ENCODE measurements at places on chromosomes 13 and 19. TPM values are rescaled to one million over a fixed set of nuclear protein-coding genes. Genes with fewer than 3 reads are reported as not detected.

GRCh38 chr19:50500060-50500752 lies 10.8 kb downstream of the JOSD2 start:
- no peak for DNase-seq
- no peak overlapping the region for H3K4me3 ChIP-seq
- no peaks in the 10 kb centered on the region for H3K4me1 ChIP-seq
- H3K27me3 ChIP-seq = no peaks in the 10 kb centered on the region
- H3K36me3 ChIP-seq = no peaks in the 10 kb centered on the region

Gene CLEC11A
- 2.4 TPM for polyA plus RNA-seq

Gene FBXW9
- polyA plus RNA-seq = 4.9 TPM

GRCh38 chr13:113971471-113972231 lies 2.2 kb downstream of the C13orf46 start:
- no peaks in the 10 kb centered on the region for H3K36me3 ChIP-seq
- no peaks in the 10 kb centered on the region for H3K4me1 ChIP-seq
- no peaks in the 10 kb centered on the region for H3K27me3 ChIP-seq
- H3K27ac ChIP-seq = no peak overlapping the region
- no peak overlapping the region for H3K4me3 ChIP-seq
- DNase-seq = no peak

GRCh38 chr13:96091164-96092117 lies 1.5 kb downstream of the HS6ST3 start:
- H3K36me3 ChIP-seq = no peaks in the 10 kb centered on the region
- DNase-seq = no peak
- no peaks in the 10 kb centered on the region for H3K4me1 ChIP-seq

- H3K27me3 ChIP-seq = no peaks in the 10 kb centered on the region
- no peak overlapping the region for H3K4me3 ChIP-seq
Observed at GRCh38 chr19:18017275-18018083, 9.5 kb downstream of the ARRDC2 start.

- H3K27ac ChIP-seq = no peak overlapping the region
- no peaks in the 10 kb centered on the region for H3K36me3 ChIP-seq
- no peak overlapping the region for H3K4me3 ChIP-seq
- H3K27me3 ChIP-seq = peaks cover 4% of the 10 kb centered on the region
- no peak for DNase-seq
- H3K4me1 ChIP-seq = peaks cover 12% of the 10 kb centered on the region
Observed at GRCh38 chr19:50729894-50730293, 6.7 kb downstream of the CLEC11A start.

Gene RABAC1
- 187 TPM for polyA plus RNA-seq

DNA sequence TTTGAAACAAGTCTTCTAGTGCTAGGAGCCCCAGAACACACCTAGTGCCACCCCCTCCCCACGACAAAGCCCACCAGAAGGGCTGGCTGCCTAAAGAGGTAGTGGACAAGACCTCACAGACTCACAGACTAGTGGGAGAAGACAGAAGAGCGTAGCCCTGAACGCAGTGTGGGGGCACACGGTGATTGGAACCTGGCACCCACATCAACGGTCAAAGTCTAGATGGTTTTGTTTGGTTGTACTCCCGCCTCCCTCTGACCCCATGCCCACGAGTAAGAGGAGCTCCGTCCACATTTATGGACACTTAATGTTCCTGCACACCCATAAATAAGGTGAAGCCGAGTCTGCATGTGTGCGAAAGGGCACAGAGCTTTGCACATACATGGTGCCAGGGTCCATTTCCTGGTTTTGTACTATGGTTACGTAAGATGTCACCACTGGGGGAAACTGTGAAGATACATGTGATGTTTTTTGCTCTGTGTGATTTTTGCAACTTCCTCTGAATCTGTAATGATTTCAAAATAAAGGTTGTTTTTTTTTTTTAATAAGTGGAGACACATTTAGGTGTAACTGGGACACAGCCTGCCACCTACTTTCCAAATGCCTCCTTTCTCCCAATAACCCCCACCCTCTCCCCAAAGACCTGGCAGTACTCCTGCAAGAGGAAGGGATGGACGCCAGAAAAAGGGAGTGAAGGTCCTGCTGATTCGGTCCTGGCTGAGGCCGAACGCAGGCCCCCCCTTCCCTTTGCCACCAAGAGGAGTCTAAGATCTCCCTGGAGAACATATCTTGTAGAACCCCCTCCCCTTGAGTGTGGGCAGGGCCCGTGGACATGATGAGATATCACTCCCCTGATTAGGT lies 72.8 kb downstream of the GNG7 start:
- peak overlapping the region; percentile 11 for H3K4me3 ChIP-seq
- H3K27me3 ChIP-seq = no peaks in the 10 kb centered on the region
- H3K4me1 ChIP-seq = peaks cover 15% of the 10 kb centered on the region
- no peak overlapping the region for H3K27ac ChIP-seq

- no peak overlapping the region for H3K4me3 ChIP-seq
- H3K27me3 ChIP-seq = no peaks in the 10 kb centered on the region
- DNase-seq = no peak
- no peaks in the 10 kb centered on the region for H3K4me1 ChIP-seq
- H3K27ac ChIP-seq = no peak overlapping the region
Observed at GRCh38 chr19:49999371-50000010, 25.7 kb downstream of the VRK3 start.

GRCh38 chr13:41495044-41495443 lies 37.7 kb downstream of the RGCC start:
- no peak for DNase-seq
- H3K4me1 ChIP-seq = peaks cover 25% of the 10 kb centered on the region
- H3K4me3 ChIP-seq = no peak overlapping the region

GRCh38 chr19:38928391-38929001 lies 2.1 kb downstream of the SARS2 start:
- DNase-seq = no peak
- no peaks in the 10 kb centered on the region for H3K36me3 ChIP-seq
- H3K4me3 ChIP-seq = no peak overlapping the region

GRCh38 chr19:31911577-31911976 lies 433.8 kb upstream of the ZNF507 start:
- no peak overlapping the region for H3K27ac ChIP-seq
- H3K4me1 ChIP-seq = no peaks in the 10 kb centered on the region
- no peaks in the 10 kb centered on the region for H3K27me3 ChIP-seq
- no peak overlapping the region for H3K4me3 ChIP-seq

GRCh38 chr13:75800545-75800944 lies 164.4 kb downstream of the LMO7 start:
- H3K4me3 ChIP-seq = no peak overlapping the region
- peaks cover 34% of the 10 kb centered on the region for H3K4me1 ChIP-seq
- H3K36me3 ChIP-seq = peaks cover 13% of the 10 kb centered on the region
- no peak overlapping the region for H3K27ac ChIP-seq
- DNase-seq = no peak

DNA sequence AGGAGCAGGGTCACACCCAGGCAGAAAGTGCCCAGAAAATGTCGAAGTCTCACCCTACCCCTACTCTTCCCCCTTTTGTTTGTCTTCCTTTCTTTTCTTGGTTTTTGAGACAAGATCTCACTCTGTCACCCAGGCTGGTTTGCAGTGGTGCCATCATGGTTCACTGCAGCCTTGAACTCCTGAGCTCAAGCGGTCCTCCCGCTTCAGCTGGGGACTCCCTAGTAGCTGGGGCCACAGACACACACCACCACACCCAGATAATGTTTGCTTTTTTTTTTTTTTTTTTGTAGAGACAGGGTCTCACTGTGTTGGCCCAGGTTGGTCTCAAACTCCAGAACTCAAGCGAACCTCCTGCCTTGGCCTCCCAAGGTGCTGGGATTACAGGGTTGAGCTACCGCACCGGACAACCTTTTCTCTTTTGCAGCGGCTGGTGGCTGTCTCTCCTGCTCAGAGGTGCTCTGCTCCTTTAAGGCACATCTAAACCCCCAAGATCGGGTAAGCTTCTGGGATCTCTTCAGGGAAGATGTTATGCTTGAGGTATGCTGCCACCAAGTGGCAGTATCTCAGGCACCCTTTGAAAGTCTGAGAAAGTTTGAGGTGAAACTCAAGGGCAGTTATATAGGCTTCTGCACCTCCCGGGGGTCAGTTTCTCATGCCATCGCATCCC lies 22.4 kb upstream of the EBI3 start:
- H3K36me3 ChIP-seq = no peaks in the 10 kb centered on the region
- DNase-seq = no peak
- H3K27me3 ChIP-seq = no peaks in the 10 kb centered on the region
- no peaks in the 10 kb centered on the region for H3K4me1 ChIP-seq
- no peak overlapping the region for H3K27ac ChIP-seq
- no peak overlapping the region for H3K4me3 ChIP-seq

Gene TNFSF13B
- 7.8 TPM for polyA plus RNA-seq

- H3K4me1 ChIP-seq = no peaks in the 10 kb centered on the region
- no peak overlapping the region for H3K27ac ChIP-seq
- no peaks in the 10 kb centered on the region for H3K27me3 ChIP-seq
- no peak overlapping the region for H3K4me3 ChIP-seq
Observed at GRCh38 chr13:60509601-60510386, 112.8 kb downstream of the TDRD3 start.

Gene SEMA6B
- polyA plus RNA-seq = not detected

Gene DNAAF3
- not detected for polyA plus RNA-seq

DNA sequence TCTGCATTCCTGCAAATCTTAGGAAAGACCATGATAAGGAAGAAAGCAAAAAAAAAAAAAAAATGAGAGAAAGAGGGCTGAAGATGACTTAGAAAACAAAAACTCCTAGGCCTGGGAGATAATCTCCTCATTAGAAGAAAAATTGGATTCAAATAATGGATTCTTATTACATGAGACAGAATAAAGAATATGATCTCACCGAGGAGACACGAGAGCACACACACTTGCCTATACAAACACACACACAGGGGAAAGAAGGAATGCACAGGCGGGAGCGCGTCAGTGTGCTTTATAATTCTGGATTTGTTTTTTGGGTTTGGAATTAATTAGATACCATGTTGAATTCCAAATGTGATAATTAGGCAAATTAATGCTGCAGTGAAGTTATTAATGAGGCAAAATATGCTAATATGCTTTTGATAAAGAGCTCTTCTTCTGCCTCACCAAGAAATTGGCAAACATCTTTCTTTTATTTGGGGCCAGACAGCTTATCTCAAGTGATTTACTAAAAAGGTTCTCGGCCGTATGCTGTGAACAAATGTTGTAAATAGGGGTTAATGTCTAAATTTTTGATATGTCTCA lies 36.1 kb upstream of the PCDH8 start:
- DNase-seq = no peak
- H3K36me3 ChIP-seq = no peaks in the 10 kb centered on the region
- H3K27me3 ChIP-seq = no peaks in the 10 kb centered on the region
- H3K27ac ChIP-seq = no peak overlapping the region
- no peaks in the 10 kb centered on the region for H3K4me1 ChIP-seq

- no peak overlapping the region for H3K27ac ChIP-seq
- no peaks in the 10 kb centered on the region for H3K36me3 ChIP-seq
- no peaks in the 10 kb centered on the region for H3K27me3 ChIP-seq
- no peak overlapping the region for H3K4me3 ChIP-seq
Observed at GRCh38 chr13:60351326-60351725, 45.7 kb upstream of the TDRD3 start.

Gene TLE6
- 0.52 TPM for polyA plus RNA-seq

DNA sequence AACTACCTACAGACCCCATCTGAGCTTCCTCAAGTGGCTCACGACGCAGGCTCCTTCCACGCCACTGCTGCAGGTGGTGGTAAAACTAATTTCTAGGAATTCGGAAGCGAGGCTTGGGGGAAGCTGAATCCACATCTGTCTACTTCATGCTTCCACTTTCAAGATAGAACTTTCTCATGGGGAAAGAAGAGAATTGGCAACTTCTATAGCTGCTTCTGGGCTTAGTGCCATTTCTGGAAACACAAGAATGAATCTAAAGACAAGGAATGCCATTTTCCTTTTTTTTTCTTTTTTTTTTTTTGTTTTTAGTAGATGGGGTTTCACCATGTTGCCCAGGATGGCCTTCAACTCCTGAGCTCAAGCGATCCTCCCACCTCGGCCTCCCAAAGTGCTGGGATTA lies 2.8 kb upstream of the NLRP12 start:
- no peak for DNase-seq
- no peaks in the 10 kb centered on the region for H3K27me3 ChIP-seq
- no peak overlapping the region for H3K4me3 ChIP-seq
- no peaks in the 10 kb centered on the region for H3K36me3 ChIP-seq
- H3K4me1 ChIP-seq = no peaks in the 10 kb centered on the region
- no peak overlapping the region for H3K27ac ChIP-seq

DNA sequence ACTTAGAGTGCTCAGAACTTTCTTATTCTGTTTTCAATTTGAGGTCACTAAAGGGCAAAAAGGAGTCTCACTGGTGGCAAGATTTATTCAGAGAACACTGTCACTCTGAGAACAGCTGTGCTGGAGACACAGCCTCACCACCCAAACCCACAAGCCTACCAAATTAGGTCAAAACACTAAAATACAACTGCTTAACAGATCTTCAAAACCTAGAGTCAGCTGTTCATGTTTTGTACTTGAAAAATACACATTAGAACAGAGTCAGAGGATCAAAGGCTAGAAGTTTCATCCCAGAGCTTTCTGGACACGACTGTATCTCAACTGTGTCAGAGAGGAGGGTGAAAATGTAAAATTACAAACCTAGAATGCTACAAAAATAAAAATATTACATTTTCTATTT lies 89.3 kb downstream of the MIPEP start:
- peak overlapping the region; percentile 31 for H3K27ac ChIP-seq
- no peaks in the 10 kb centered on the region for H3K27me3 ChIP-seq
- no peaks in the 10 kb centered on the region for H3K36me3 ChIP-seq
- no peak overlapping the region for H3K4me3 ChIP-seq

Gene TMEM150B
- polyA plus RNA-seq = not detected

Gene APOC1
- not detected for polyA plus RNA-seq

Gene CLDN10
- polyA plus RNA-seq = not detected

Gene CCDC8
- not detected for polyA plus RNA-seq
